ENCODE measurements at places on chromosomes 2 and 18.
A peak's percentile ranks its signal among the peaks of the same experiment; 100 is the strongest.

GRCh38 chr18:13477147-13477683, 249.1 kb downstream of the FAM210A start:
- DNase-seq = no peak

- no peak for DNase-seq
These were observed 125.8 kb upstream of the EFEMP1 start for GRCh38 chr2:56049233-56049845.

- DNase-seq = peak; percentile 50
These were observed 259.7 kb downstream of the CDH19 start for GRCh38 chr18:66344227-66344626.

DNA sequence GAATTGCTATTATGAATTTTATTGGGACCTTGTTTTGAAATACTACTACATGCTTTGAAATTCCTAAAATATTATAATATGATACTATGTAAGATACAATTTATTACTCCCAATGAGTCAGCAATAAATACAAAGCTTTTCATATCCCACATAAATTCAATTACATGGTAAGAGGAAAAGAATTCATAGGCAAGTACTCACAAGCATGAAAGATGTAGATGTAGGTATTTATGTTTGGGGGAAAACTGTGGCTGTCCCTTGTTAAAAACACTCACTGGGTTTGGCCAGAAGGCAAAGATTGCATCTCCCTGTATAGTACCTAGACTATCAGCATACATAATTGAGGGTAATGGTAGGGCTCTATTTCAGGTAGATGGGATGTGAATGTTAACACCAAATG, 90.4 kb downstream of the MBD2 start:
- no peak for DNase-seq

GRCh38 chr2:205407984-205408383, 274.3 kb upstream of the NRP2 start:
- DNase-seq = no peak

DNA sequence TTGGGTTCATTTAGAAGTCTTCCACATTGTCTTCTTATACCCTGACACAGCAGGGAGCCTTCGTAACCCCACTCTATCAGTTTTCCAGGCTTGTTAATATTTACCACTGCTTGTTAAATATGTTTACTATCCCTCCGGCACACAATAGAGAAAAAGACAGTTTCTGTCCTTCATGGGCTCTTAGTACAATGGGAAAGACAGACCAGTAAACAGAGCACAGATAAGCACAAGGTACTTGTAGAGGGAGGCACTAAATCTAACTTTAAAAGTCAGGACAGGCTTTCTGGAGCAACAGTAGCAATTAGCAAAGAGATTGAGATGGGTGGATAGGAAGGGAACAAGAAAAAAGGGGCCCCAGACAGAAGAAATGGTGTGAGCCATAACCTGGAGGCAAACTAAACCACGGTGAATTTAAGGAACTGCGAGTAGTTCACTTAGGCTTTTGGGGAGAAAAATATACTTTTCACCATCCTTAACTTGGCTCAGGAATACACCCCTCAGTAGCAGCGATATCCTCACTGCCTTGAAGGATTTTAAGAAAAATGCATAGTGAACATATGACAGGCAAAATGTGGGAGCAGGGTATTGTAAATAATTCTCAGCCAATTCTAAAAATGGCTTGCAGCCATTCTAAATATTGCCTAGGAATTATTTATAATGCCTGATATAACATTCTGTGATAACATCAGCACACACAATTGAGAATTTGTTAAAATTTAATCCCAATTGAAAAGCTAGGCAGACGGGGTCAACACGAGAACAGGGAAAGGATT, 383.7 kb downstream of the CDH2 start:
- no peak for DNase-seq

DNA sequence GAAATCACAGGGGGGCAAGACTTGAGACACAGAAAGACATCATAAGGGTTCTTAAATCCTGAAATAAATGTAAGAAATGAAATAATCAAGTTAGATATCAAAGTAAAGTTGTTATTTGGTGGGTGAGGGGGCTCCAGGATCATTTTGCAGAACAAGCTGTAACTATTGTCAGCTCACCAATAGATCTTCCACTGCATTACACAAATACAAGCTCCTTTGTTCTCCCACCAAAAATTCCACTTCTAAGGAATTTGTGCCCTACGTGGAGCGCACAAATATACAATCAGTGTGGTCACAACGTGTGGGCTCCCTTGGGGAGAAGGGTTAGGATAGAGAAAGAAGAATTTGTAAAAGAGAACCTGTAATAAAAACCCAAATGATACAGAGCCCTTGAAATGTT, 19.2 kb upstream of the GALNT5 start:
- no peak for DNase-seq

GRCh38 chr18:44557616-44558151, 123.0 kb upstream of the SETBP1 start:
- no peak for DNase-seq

DNA sequence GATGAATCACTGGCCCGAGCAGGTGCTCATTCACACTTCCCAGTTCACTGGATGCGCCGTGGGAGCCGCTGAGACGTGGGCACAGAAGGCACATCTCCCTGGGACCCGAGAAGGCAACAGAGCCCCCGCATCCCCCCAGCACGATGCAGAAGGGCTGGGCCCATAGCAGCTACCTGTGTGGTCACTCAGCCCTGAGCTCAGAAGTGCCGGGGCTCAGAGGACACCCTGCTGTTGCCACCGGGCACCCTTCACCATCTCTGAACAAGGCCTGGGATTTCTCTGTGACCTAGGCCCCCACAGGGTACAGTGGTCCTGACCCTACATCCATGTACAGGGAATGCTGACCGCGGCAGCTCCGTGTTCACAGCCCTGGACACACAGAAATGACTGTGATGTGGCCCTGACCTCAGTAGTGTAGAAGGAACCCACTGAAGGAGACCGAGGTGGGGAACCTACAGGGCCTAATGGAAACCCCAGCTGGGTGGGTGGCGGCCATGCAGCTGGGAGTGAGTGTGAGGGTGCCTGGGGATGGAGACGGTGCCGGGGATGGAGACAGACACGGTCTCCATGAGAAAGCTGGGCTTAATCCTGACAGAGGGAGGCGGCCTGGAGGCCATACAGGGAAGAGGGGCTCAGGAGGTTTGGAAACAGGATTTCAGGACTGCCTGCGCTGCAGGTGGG, 111.9 kb upstream of the OTOS start:
- no peak for DNase-seq

GRCh38 chr2:187126247-187127005, 277.5 kb upstream of the ZSWIM2 start:
- no peak for DNase-seq

- DNase-seq = no peak
These were observed 4.4 kb downstream of the EVX2 start for GRCh38 chr2:176079285-176079830.

GRCh38 chr2:47771211-47771610, 11.7 kb upstream of the MSH6 start:
- DNase-seq = no peak

DNA sequence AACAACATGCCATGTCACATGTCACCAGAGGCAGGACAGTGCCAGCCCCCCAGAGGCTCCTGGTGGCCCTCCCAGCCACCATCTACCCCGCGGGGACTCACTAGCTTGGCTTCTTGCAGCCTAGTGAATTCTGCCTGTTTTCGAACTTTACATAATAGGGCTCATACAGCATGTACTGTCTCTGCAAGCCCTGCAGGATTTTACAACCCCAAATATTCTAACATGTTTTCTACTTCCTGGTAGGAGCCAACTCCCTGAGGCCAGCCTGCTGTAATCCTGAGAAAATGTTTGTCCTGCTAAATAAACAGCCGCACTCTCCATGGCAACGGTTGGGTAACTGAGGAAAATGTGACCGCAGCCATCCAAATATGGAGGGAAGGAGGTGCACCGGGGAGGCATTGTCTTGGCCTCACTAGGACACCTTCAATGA, 2.7 kb downstream of the PER2 start:
- DNase-seq = no peak

DNA sequence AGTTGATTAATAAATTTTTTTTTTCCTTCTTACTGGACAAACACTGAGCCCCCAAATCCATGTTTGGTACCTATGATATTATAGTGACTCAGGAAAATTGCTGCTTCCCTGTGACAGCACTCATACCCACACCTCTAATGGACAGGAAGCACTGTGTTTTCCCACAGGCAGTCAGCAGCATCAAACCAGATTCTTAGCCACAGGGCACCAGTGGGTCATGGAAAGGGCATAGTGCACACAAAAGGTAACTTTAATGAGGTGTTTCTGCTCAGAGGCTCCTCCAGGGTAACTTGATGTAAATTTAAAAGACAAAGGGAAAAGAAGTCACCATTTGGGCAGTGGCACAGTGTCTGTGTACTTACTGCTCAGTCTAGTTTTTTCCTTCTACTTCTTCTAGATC, 34.1 kb downstream of the SERPINB11 start:
- DNase-seq = no peak

DNA sequence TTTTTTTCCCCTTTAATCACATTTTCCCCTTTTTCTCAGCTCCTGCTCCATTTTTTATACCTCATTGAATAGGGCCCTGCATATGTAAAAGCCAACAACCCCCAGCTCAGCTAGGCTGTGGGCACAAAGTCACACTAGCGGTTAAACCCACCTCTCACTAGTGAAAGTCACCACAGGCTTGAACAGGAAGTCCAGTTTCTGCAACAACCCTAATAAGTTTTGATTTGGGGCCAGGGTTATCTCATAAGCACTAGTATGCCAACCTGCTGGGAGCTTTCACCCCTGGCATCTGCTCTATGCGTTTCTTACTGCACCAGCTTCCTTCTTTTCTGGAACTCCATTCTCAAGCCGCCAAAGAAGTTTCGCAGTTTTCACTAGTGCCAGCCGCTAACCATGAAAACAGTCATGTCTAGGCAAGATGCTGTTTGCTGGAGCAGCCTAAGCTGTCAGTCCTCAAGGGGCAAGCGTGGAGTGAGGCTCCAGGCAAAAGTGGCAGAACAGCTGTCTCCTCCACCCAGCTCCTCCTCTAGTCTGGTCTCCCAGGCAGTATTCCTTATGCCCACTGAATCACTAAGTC, 197.0 kb upstream of the MEIS1 start:
- DNase-seq = no peak

GRCh38 chr18:31774477-31774785, 13.8 kb upstream of the SLC25A52 start:
- peak; percentile 14 for DNase-seq

DNA sequence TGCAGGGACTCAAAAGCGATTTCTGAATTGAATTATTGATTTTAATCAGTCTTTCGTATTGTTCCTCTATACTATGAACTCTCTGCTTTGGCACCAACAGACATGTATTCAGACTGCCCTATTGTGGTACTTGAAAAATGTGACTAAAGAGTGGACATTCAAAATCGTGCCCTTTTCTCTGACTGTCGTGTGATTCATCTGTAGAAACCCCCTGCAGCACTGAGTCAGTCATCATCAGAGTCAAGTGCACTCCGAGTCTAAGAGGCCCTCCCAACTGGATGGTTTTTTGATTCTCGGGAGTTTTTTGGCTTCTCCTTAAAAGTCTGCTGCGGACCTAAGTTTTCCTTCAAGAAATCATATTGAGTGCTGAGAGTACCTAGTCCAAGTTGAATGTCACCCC, 96.4 kb upstream of the FOSL2 start:
- DNase-seq = no peak

GRCh38 chr2:212408524-212408923, 130.1 kb downstream of the ERBB4 start:
- DNase-seq = no peak

- DNase-seq = no peak
These were observed 911.4 kb upstream of the ZEB2 start for GRCh38 chr2:145431181-145431951.

- no peak for DNase-seq
These were observed 291.8 kb upstream of the LRATD1 start for GRCh38 chr2:14340703-14341102.

DNA sequence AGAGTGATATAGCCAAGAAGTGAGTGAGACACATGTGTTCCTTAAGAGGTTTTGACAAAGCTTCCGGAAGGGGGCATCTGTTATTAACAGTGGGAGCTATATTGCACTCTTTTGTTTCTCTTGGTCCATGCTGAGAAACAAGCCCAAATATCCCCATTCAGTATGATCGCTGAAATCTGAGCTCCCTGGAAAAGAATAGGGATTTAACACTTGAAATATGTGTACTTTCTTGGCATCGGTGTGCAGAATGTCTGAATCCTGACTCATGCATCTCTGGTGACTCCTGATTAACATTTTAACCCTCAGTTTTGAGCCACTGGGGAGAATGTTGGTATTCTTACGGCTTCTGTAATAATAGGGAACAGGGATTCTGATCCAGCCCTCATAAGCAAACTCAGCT, 448.1 kb downstream of the TSN start:
- DNase-seq = no peak

GRCh38 chr18:29496152-29496680, 1319.3 kb upstream of the CDH2 start:
- no peak for DNase-seq

GRCh38 chr18:61972389-61973264, 79.8 kb upstream of the RNF152 start:
- DNase-seq = peak; percentile 43

GRCh38 chr2:674321-674985, 2.8 kb downstream of the TMEM18 start:
- DNase-seq = no peak

- DNase-seq = no peak
These were observed 11.5 kb upstream of the INPP5D start for GRCh38 chr2:233048569-233049193.

GRCh38 chr2:82120115-82120514, 1815.6 kb upstream of the LRRTM1 start:
- no peak for DNase-seq

DNA sequence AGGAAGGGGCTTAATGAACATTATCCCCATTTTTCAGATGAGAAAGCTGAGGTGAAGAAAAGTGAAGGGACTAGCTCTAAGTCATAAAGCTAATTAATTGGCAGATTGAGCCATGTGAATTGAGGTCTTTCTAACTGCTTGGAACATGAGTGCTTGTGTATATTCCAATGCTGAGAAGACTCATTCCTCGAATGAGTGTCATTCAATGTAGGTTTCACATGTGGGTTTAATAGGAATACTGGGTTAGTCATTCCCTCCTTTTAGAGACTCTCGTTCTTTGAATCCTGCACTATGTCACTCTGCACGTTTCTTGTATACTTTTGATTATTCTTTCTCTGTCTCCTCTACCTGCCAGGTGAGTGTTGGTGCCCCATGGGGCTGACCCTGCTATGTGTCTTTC, 218.2 kb downstream of the HRH4 start:
- no peak for DNase-seq

Measured in MM.1S (cell line).